Upper lobe of right lung (tissue), 1 donor: ENCODE measurements at places on chromosomes 2 and 18. TPM values are rescaled to one million over a fixed set of nuclear protein-coding genes. Genes with fewer than 3 reads are reported as not detected.

DNA sequence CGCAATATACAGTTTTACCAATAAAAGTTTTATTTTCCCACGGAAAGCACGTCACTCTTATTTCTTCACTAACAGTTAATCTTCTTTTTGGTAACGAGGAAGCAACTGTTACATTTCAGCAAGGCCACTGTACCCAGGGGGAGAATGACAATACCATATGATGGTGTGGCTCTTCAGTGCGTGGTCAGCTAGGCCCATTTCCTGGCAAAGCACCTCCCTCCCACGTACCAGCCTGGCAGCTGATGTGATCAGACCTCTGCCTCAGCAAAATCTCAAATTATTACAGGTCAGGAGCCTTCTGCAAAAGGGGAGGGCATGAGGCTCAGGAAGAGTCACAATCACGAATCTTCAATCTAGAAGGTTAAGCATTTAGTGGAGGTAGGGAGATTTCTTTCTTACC, 55.4 kb downstream of the KLF7 start:
- H3K27me3 ChIP-seq, result no peaks in the 10 kb centered on the region
- H3K4me3 ChIP-seq, result no peak overlapping the region
- no peak for DNase-seq
- peaks cover 9% of the 10 kb centered on the region for H3K36me3 ChIP-seq
- no peak overlapping the region for H3K27ac ChIP-seq

- H3K4me1 ChIP-seq, result no peaks in the 10 kb centered on the region
- H3K4me3 ChIP-seq, result no peak overlapping the region
- no peaks in the 10 kb centered on the region for H3K36me3 ChIP-seq
- DNase-seq, result no peak
Measured at GRCh38 chr2:149824136-149824535, 236.6 kb upstream of the MMADHC start.

Gene TUBA3E
- total RNA-seq, result not detected

GRCh38 chr2:218806346-218806978, 24.5 kb downstream of the CYP27A1 start:
- H3K4me1 ChIP-seq, result peaks cover 37% of the 10 kb centered on the region
- DNase-seq, result peak; percentile 87
- no peaks in the 10 kb centered on the region for H3K27me3 ChIP-seq
- H3K4me3 ChIP-seq, result no peak overlapping the region

- no peak overlapping the region for H3K27ac ChIP-seq
- no peaks in the 10 kb centered on the region for H3K27me3 ChIP-seq
- no peak for DNase-seq
- H3K4me1 ChIP-seq, result no peaks in the 10 kb centered on the region
Measured at GRCh38 chr2:234249873-234250272, 199.4 kb downstream of the SPP2 start.

DNA sequence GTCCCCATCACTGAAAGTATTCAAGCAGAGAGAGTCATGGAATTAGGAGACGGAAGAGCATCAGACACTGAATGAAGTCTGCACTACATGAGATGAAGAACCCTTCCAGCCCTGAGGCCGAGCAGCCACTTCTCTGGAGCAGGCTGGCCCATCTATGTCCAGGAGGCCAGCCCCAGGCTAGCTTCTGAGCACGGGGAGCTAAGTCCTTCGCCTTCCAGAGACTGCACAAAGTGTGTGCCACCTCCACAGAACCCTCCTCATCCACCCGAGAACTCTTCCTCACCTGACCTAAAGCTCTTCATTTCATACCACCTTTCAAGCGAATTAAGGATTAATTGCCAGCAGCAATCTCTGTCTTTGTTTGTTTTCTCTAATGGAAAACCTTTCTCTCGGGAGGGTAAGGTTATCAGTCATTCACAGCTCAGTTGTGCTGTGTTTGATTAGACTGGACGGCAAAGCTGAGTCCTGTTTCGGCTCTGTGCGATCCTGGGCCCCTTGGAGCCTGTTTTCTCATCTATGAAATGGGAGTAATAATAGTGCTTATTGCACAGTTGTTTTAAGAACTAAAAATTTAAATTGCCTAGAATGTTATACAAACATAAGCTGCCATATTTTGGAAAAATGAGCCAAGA, 38.0 kb downstream of the SCTR start:
- H3K4me1 ChIP-seq, result peaks cover 38% of the 10 kb centered on the region
- no peak overlapping the region for H3K4me3 ChIP-seq
- H3K27me3 ChIP-seq, result no peaks in the 10 kb centered on the region

Gene RSAD2
- 25.7 TPM for total RNA-seq

DNA sequence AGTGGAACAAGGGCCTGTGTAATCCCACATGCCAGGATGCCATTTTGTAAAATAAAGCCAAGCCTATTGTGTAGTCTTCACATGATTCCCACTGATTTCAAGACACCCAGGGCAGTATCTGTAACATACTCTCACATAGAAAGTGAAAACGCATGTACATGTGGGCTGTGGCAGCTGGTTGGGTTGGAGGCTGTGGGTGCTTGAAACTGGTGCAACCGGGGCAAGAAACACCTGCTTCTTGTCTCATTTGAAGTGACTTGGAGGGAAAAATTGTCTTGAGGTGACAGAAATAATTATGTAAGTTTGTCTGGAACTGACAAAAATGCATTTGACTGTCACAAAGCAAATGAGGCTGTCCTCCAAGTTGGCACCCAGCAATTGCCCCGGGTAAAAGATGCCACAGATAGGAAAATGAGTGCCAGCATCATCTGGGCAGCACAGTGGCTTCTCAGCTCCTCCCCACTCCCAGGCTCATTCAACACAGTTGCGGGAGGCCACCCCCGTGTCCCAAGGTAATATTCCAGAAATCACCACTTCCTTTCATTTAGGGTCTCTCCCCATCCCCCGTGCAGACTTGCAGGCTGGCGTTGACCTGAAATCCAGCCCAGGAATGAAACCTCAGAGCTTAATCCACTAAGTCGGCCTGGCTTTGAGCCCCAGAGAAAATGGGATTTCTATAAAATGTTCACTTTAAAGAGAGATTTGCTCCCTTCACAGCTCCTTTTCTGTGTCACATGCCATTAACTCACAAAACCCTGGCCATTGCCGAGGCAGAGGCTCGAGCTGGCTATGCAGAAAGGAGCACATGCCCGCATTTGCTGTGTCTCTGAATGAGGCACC, 293.9 kb upstream of the PARD3B start:
- no peaks in the 10 kb centered on the region for H3K27me3 ChIP-seq
- DNase-seq, result no peak
- H3K27ac ChIP-seq, result no peak overlapping the region
- H3K4me1 ChIP-seq, result peaks cover 12% of the 10 kb centered on the region

GRCh38 chr18:77207540-77207939, 42.1 kb upstream of the GALR1 start:
- peaks cover 33% of the 10 kb centered on the region for H3K4me1 ChIP-seq
- peak overlapping the region; percentile 1 for H3K4me3 ChIP-seq
- H3K36me3 ChIP-seq, result no peaks in the 10 kb centered on the region
- peak; percentile 83 for DNase-seq

Gene THOC1
- 31.1 TPM for total RNA-seq

GRCh38 chr2:217707131-217707611, 295.6 kb downstream of the TNS1 start:
- H3K27me3 ChIP-seq, result no peaks in the 10 kb centered on the region
- H3K27ac ChIP-seq, result no peak overlapping the region
- peaks cover 3% of the 10 kb centered on the region for H3K4me1 ChIP-seq
- H3K4me3 ChIP-seq, result no peak overlapping the region
- DNase-seq, result no peak
